Body of pancreas (tissue), 4 donors: ENCODE measurements at places on chromosomes 7 and 10. TPM values are rescaled to one million over a fixed set of nuclear protein-coding genes. Genes with fewer than 3 reads are reported as not detected.

Gene GTPBP4
- total RNA-seq, result 20.4 TPM

Gene CWF19L1
- 10.1 TPM for total RNA-seq

DNA sequence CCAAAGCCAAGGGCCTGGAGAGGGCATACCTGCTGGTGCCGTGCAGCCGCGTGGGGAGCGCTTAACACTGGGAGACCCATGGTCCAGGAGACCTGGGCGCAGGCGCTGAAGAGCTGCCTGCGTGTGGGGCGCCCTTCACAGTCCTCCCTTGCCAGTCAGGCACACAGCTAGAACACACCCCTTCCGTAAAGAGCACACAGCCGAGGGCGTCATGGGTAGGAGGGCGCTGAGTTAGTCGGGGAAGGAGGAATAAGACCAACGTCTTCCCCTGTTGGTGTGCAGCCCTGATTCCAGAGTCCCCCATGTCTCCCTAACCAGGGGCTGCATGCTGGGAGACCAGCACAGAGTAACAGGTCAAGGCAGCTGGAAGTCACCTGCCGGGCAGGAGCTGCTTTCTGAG lies 273.9 kb downstream of the USP6NL start:
- H3K27me3 ChIP-seq, result no peaks in the 10 kb centered on the region
- H3K4me3 ChIP-seq, result no peak overlapping the region
- no peaks in the 10 kb centered on the region for H3K36me3 ChIP-seq
- H3K27ac ChIP-seq, result no peak overlapping the region
- no peak for DNase-seq

- H3K36me3 ChIP-seq, result peaks cover 2% of the 10 kb centered on the region
- no peaks in the 10 kb centered on the region for H3K27me3 ChIP-seq
- H3K27ac ChIP-seq, result no peak overlapping the region
Measured at GRCh38 chr7:142863891-142864685, 9.2 kb downstream of the EPHB6 start.

DNA sequence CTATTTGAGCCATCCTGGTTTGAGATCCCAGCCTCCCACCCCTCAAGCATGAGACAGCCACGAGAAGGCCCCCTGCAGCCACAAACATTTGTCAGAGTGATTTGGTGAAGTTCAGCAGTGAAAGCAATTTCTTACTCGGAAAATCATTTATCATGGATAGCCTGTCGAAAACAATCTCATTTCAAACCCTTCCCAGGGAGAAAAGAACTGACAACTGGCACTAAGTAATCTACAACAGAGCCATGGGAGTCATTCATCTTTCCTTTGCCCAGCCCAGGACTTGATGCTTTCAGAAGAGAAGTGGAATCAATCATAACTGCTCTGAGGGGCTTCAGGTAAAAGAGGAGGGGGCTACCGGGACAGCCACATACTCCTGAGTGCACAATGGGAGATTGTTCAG lies 411.2 kb downstream of the KCNMA1 start:
- H3K4me3 ChIP-seq, result no peak overlapping the region
- H3K36me3 ChIP-seq, result no peaks in the 10 kb centered on the region
- no peak for DNase-seq

- H3K4me1 ChIP-seq, result no peaks in the 10 kb centered on the region
- H3K36me3 ChIP-seq, result no peaks in the 10 kb centered on the region
- H3K27ac ChIP-seq, result no peak overlapping the region
- H3K27me3 ChIP-seq, result no peaks in the 10 kb centered on the region
Measured at GRCh38 chr10:68434657-68435056, 27.6 kb upstream of the RUFY2 start.

- DNase-seq, result no peak
- H3K4me1 ChIP-seq, result no peaks in the 10 kb centered on the region
- H3K27ac ChIP-seq, result no peak overlapping the region
- H3K36me3 ChIP-seq, result no peaks in the 10 kb centered on the region
- H3K4me3 ChIP-seq, result no peak overlapping the region
Measured at GRCh38 chr7:17015598-17016031, 133.8 kb upstream of the AGR3 start.
